ENCODE measurements at places on chromosomes 13 and 19.

- ATAC-seq = no peak
Observed at GRCh38 chr13:26921918-26922317, 161.3 kb upstream of the GPR12 start.

DNA sequence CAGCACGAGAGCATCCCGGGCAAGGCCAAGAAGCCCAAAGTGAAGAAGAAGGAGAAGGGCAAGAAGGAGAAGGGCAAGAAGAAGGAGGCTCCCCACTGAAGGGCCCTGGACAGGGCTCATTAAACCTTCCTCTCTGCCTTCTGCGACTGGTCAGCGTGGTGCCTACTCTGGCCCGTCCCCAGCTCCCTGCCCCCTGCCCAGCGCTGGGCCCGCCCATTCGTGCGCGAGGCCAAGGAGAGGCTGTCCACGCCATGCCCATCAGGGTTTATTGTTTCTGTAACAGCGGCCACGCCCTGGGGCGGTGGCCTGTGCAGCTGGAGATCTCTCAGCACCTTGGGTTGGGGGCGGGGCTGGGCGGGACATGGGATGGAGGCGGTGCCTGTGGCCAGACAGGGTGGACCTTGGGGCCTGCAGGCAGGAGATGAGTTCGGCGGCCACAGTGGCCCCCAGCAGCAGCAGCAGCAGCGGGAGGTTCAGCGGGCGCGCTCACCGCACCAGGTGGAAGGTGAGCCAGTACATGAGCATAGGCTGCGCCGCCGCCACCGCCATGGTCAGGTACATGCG is 897 bp downstream of the C19orf33 start:
- ATAC-seq = no peak

DNA sequence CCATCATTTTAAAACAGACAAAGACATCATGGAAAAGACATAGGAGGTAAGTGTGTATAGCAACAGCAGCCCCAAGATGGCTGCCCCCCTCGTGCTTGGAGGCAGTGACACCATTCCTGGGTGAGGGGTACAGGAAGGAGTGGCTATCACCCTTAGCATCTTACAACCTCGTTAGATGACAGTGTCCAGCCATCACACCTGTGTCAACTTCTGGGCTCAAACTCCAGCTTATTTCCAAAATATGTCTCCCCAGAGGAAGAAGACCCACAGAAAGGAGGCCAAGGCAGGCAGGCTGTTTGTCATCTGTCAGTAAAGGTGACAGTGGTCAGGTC is 27.5 kb downstream of the EPS15L1 start:
- no peak for ATAC-seq

DNA sequence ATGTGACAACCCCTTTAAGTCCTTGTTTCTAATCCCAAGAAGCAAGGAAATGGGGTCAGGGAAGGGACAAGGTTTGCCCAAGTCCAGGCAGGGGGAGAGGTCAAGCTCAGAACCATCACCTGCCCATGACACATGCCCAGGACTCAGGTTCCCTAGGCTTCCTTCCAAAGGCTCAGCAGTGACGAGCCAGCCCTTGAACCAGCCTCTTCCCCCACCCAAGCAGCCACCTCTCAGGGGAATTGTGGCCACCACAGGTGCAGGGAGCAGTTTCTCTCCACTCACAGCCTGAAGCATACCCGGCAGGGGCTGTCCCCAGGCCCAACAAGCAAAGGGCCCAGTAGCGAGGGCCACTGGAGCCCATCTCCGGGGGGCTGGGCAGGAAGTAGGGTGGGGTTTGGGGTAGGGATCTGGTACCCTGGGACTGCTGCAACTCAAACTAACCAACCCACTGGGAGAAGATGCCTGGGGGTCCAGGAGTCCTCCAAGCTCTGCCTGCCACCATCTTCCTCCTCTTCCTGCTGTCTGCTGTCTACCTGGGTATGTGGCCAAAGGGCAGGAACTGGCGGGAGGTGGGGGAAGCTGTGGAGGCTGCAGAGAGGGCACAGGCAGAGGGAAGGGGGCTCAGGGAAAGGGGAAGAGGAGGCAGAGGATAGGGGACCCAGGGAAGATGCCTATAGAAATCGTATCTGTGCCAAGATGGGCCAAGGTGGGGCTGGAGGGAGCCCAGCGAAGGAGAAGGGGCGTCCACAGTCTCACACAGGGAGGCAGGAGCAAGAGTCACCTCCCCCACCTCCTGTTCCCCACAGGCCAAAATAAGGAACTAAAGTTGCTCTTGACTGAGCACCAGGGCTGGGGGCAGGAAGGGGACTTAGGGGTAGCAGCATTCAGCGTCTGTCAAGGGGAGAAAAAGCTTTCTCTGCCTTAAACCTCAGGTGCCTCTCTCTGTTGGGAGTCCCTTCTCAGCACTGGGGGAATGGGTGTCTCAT is at the start of gene CD79A:
CD79A (plus strand) TSS at position 433 of the 986 bp plus-strand sequence; CDS start at position 459, 26 bp downstream.
- ATAC-seq = peak; percentile 17

DNA sequence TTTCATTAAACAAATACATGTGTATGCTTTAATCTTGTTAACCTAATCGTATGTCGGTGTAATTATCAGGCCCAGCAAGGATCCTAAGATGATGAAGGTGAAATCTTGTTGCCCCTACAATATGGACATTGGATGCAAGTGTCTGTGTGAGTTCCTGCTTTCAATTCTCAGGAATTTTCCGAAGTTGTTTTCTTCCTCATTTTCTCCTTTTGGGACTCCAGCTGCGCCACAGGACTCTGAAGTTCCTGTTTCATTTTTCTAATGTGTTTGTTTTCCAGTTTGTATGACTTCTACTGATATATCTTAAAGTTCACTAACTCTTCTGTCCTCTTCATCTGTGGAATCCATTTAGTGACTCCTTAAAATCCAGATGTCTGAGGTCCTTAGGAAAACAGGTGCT is 11.9 kb upstream of the OR7D2 start:
- no peak for ATAC-seq

Data from activated CD4-positive, CD25-positive, alpha-beta regulatory T cell treated with anti-CD3 and anti-CD28 coated beads, Interleukin-2, amount 50 U/mL, for 24 hours (primary cell).